Fibroblast of pulmonary artery (primary cell): ENCODE measurements at places on chromosomes 1 and 21.
A peak's percentile ranks its signal among the peaks of the same experiment; 100 is the strongest.

- no peak for DNase-seq
These were observed 507.9 kb downstream of the PLA2G4A start for GRCh38 chr1:187336441-187337168.

- no peak for DNase-seq
These were observed 220.0 kb downstream of the LRRC40 start for GRCh38 chr1:69985376-69985775.

DNA sequence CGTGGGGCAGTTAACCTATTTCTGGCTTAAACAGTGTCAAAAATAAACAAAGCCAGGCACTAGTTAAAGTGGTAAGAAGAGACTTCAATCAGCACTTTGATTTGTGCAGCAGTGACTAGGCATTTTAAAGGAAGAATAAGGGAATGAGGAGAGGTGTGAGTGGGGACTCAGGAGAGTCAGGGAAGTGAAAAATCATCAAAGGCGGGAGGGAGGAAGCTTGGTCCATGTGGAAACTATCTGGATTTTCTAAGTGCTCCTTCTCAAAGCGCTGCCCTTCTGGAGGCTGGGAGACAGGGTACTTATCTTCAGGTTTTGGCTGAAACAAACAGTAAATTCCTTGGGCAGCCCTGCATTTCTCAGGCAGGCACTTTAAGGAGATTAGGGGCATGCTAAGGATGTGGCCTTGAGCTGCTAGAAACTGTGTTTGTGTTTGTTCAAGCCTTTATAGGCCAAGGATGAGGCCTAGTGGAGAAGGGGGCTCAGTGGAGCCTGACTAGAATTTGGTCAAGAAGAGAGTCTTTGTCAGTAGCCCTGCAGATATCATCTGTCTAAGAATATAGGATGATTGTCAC, 486.5 kb downstream of the SIPA1L2 start:
- no peak for DNase-seq

DNA sequence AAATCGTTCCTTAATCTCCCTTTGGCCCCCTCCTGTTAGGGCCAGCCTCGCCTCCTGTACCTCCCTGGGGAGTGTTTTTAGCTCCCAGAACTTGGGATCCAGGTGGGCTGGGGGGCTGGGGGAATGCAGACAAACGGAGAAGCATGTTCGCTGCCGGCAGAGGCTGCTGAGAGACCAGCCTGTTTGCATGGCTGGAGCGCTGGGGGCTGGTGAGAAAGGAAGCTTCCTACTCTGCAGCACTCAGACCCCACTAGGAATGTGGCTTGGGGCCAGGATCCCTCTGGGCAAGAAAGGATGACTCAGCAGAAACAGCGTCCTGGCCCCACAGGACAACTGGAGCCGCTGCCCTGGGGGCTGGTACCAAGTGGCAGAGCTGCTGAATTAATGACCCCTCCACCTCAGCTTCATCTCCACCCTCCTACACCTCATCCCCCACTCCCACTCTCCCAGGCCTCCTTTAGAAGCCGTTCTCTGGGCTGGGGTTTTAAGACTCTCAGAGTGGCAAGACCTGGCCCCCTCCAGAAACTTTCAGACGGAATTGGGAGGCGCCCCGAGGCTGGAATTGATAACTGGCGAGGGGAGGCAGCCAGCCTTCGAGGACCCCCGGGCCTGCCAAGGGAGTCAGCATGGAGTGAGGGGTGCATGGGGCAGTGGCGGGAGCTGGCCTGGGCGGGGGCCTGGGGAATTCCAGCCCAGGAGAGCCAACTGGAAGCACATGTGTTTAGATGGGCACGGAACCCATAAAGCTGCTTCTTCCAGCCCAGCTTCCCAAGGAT, 28.5 kb upstream of the EPS8L3 start:
- DNase-seq = peak; percentile 97

GRCh38 chr1:112268408-112268807, 127.6 kb upstream of the CTTNBP2NL start:
- peak; percentile 39 for DNase-seq

DNA sequence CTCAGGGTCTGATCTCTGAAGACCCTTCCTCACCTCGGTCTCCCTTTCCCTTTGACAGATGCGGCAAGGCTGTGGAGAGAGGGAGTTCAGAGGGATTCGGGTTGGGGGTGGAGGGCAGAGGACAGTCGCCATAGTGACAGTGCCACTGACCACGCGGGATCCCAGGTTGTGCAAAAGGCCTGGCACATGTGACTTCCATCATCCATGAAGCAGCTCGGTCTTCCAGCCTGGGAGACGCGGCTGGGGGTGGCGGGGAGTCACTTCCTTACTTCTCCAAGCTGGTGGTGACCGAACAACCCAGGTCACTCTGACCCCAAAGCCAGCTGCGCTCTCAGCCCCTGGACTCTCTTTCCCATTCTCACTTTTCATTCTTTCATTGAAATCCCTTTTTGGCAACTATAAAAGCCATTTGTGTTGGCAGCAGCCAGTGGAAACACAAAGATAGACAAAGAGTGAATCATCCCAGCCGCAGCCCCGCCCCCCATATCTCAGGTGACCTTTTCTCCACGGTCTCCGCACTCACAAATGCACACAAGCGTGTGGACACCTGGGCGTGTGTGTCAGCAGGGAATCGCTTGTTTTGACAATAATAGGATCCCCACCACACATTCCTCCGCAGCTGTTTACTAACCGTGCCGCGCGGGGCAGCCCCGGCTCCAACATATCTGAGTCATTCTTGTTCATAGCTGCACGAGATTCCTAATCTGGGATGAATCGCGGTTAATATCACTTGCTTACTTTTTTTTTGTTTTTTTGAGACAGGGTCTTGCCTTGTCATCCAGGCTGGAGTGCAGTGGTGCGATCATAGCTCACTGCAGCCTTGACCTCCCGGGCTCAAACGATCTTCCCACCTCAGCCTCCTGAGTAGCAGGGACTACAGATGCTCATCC, 68.3 kb downstream of the DHRS3 start:
- DNase-seq = peak; percentile 80

DNA sequence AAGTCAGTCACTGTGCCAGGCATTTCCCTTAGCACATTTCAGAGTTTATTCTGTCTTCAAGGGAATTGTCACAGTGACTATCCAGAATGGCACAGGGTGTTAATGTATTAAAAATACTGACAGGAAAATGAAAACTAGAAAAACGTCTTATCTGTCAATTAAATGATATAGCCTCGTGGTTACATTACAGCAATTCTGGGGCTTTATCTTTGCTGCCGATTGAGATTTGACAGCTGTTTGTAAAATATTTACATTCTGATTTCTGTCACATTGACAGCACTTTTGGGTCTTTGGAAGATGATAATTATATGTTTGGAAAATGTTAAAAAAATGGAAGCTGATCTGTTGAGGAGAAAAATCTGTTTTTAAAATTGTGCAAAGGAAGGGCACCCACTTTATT, 250.0 kb downstream of the CHRM3 start:
- DNase-seq = no peak

- no peak for DNase-seq
These were observed 67.2 kb upstream of the SELENON start for GRCh38 chr1:25732821-25733220.

DNA sequence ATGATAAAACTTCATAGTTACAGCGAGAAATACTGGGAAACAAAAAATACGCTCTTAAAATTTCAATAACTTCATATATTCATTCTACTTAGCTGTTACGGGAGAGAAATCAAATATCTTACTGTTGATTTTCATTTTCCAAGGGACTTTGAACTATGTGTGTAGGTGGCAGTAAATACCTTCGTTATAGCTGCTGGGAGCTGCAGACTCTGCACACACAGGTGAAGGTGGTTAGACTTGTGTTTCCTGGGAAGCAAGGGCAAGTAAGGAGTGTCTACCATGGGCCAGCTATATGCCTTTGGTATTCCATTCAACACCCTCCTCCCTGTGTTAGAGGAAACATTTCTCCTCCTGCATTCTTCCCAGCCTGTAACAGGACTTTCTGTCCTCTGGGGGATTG, 51.4 kb upstream of the DIRAS3 start:
- DNase-seq = no peak

GRCh38 chr21:35019631-35020032, 29.5 kb downstream of the RUNX1 start:
- DNase-seq = no peak

DNA sequence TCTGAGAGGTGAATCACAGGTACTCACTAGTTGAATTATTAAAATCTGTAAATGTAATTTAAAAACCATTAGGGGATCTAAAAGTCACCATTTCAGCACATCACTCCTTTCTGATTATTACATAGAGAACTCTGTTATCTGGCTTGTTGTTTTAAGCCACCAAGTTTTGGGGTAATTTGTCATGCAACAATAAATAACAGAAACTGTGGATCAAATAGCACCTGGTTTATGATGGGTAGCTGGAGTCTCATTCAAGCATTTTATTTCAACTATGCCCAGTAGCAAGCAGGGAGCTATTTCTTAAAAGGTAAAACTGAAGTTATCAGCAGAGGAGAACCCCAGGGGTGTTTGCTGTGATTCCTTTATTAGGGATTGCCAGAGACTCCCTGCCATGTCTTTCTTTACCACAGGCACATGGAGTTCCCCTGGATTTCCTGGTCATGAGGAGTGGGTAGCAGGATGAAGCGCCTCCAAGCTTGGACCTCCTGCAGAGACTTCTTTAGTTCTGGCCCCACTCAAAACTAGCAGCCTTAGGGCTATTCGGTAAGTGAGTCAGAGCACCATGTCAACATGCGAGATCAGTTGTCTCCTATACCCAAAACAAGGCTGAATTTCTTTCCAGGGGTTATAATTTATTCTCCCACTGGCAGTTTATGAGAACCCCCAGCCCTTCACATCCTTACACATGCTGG, 179.2 kb downstream of the GIPC2 start:
- no peak for DNase-seq

GRCh38 chr1:160826546-160826945, 30.6 kb downstream of the LY9 start:
- peak; percentile 13 for DNase-seq
